ENCODE measurements at places on chromosomes 4 and X.

- DNase-seq, result no peak
Observed at GRCh38 chr4:120557372-120557771, 365.2 kb downstream of the PRDM5 start.

GRCh38 chrX:149487292-149487691 lies 17.8 kb downstream of the IDS start:
- peak; percentile 23 for DNase-seq

- no peak for DNase-seq
Observed at GRCh38 chrX:115413246-115413878, 123.8 kb downstream of the LUZP4 start.

DNA sequence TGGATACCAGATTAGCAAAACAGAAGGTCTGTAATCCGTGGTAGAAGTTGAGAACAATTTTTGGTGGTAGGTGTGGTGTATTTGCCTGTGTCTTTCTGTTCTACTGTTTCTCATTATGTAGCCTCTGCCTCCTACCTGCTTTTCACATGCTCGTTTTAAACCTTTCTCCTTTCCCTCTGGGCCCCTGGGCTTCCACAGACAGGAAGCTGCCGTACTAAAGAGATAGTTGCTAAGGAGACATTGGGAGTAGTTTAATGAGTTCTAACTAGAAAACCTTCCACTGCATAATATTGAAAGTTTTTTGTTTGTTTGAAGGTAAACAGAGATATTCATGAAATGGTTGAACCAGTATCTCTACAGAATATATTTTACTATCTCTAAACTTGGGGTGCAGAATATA lies 107.8 kb downstream of the STOX2 start:
- peak; percentile 33 for DNase-seq

GRCh38 chr4:157459785-157460184 lies 239.3 kb downstream of the GRIA2 start:
- DNase-seq, result no peak

GRCh38 chr4:151114986-151115385 lies 15.6 kb downstream of the RPS3A start:
- no peak for DNase-seq

DNA sequence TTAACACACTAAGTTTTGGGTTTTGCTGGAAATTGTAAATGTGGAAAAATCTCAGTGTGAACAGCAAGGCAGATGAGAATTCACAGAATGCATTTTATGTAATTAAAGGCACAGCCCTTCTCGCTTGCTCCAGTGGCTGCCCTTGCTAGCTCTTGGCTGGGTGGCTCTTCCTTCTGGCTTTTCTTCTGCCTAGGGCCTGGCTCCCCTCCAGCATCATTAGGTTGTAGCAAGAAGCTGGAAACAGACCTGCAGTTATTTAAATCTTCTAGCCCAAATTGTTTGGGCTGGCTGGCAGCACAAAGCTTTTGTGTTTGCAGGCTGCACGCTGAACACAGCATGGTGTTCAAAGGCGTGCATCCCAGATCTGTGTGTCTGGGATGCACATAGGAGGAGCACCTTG lies 56.5 kb downstream of the LIMCH1 start:
- DNase-seq, result no peak

DNA sequence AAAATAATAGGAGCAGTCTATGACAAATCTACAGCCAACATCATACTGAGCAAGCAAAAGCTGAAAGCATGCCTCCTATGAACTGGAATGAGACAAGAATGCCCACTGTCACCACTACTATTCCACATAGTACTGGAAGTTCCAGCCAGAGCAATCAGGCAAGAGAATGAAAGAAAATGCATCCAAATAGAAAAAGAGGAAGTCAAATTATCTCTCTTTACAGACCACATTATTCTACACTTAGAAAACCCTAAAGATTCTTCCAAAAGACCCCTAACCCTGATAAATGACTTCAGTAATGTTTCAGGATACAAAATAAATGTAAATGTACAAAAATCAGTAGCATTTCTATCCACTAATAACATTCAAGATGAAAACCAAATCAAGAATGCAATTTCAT lies 249.0 kb downstream of the STK32B start:
- DNase-seq, result no peak

All from hematopoietic multipotent progenitor cell treated with erythropoietin and hydrocortisone succinate and interleukin-3 and kit ligand, for 8 days (in vitro differentiated cells).